CD8-positive, alpha-beta memory T cell (primary cell): ENCODE measurements at places on chromosomes 11 and 22. TPM values are rescaled to one million over a fixed set of nuclear protein-coding genes. Genes with fewer than 3 reads are reported as not detected.
A peak's percentile ranks its signal among the peaks of the same experiment; 100 is the strongest.

The MRGPRE gene
- total RNA-seq, result not detected

The TSPAN18 gene
- 1.2 TPM for total RNA-seq

The MUC5B gene
- total RNA-seq, result not detected

The TBX10 gene
- total RNA-seq, result not detected

The CSKMT gene
- 43.1 TPM for total RNA-seq

The CAPN5 gene
- total RNA-seq, result 1.1 TPM

The BTBD10 gene
- total RNA-seq, result 24.1 TPM

The MGAT3 gene
- 0.37 TPM for total RNA-seq

The SLC25A45 gene
- 13.3 TPM for total RNA-seq

The CEP164 gene
- total RNA-seq, result 40.5 TPM

The SCUBE1 gene
- total RNA-seq, result 0.07 TPM

The PDE2A gene
- total RNA-seq, result 0.55 TPM

The OR52A1 gene
- not detected for total RNA-seq

DNA sequence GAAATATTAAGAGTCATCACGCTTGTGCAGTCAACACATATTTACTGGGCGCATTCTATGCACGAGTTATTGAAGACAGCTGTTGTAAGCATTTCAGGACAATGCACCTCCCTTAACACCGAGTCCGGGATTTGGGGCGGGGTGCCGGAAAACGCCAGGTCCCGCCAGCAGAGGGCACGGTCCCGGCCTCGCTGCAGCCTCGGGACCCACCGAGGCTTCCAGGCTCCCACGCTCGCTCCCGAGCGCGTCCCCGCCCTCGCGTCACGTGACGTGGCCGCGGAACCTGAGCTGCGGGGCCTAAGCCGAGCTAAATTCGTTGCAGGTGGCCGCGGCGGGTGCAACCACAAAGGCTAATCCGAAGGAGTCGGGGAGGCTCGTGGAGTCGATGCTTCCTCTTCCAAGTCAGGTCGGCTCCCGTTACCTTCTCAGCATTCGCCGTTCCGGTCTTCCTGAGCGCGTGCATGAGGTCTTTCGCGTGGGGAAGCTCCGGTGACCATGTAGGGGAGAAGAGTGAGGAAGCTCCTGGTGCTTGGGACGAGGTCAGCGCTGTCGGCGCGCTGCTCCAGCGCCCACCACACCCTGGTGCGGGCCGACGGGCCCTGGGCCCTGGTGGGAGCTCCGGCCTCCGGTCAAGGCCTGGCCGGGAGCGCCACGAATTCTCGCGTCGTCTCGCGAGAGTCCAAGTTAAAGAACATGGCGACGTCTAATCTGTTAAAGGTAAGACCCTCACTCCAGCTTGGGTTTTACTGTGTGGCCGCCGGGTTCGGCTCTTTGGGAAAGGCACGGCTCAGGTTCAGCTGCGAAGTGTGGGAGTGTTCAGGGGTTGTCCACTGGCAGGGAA lies at the start of gene CUL5:
TSS of gene CUL5 (plus strand) at position 243 of the 841 bp plus-strand sequence. CDS start at position 694, 451 bp downstream.
- DNase-seq, result peak; percentile 91
- H3K27me3 ChIP-seq, result no peaks in the 10 kb centered on the region
- no peaks in the 10 kb centered on the region for H3K36me3 ChIP-seq
- H3K27ac ChIP-seq, result peak within 1 kb of the TSS; percentile 97
- H3K4me3 ChIP-seq, result peak within 1 kb of the TSS; percentile 94

DNA sequence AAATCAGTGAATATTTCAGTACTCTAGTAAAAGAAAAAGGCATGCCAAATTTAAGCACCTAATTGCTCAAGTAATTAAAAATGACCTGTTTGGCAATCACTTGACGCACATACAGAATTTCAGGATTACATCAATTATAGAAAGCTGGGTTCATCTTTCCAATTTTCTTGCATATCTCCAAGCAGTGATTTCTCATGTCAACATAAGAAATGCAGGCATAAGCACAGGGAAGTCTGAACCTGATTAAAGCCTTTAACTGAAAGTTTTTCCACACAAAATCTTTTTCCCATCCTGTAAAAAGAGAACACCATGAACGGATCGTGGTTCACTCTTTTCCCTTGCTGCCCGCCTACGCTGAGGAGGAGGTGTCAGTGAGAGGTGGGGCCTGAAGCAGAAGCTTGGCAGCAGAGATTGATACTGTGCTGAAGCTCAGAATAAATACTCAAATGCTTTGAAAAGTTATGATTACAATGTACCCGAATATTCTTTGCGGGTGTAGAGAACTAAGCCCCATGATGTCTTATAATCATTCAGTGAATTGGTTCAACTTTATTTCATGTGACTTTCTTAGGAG lies 704.1 kb upstream of the CCDC90B start:
- no peaks in the 10 kb centered on the region for H3K36me3 ChIP-seq
- H3K4me3 ChIP-seq, result no peak overlapping the region
- no peak overlapping the region for H3K27ac ChIP-seq
- no peaks in the 10 kb centered on the region for H3K27me3 ChIP-seq
- no peaks in the 10 kb centered on the region for H3K4me1 ChIP-seq
- no peak for DNase-seq

DNA sequence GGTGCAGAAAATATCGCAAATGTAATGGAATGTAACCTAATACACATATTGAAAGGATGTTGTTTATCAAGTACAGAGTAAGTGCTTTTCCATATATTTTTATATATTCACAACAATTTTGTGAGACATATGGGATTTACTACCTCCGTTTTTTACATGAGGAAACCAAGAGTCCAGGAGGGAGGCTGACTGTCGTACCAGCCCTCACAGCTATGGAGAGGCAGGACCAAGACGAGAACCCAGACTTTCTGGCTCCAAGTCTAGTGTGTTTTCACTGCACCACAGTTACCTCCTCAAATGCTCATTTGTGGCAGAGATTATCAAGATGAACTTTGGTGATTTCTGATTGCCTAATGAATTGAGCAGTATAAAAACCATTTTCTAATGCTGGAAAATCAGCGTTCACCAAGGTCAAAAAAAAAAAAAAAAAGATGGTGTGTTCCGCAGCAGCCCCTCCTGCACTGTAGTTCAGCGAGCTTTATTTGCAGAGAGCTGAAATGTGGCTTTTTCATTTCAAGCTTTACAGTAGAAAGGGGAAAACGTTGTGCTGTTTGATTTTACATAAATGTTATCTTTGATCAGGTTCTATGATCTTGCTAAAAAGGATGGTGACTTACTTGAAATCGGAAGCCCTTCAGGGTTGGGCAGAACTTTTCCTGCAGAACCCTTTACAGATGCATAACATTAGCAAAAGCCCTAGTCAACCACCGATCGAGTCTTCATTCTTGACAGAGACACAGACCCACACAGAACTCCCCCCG lies 44.7 kb upstream of the WEE1 start:
- no peak overlapping the region for H3K27ac ChIP-seq
- peaks cover 17% of the 10 kb centered on the region for H3K36me3 ChIP-seq

DNA sequence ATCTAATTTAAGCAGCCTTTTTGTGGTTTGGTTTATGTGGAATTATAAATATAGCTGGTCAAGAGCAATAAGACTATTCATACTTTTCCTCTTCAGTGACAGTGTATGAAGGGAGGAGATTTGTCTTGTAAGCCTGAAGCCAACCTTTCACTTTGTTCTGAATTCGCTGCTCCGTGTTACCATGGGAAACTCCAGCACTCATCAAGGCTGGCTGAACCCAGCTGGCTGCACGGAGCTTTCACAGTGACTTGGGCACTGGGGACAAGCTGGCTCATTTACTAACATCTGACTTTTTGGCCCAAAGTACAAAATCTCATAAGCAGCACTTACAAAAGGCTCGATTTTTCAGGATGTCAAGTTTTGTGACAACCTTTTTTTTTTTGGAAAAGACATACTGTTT lies 120.4 kb upstream of the GRIA4 start:
- H3K36me3 ChIP-seq, result no peaks in the 10 kb centered on the region
- no peaks in the 10 kb centered on the region for H3K27me3 ChIP-seq
- no peaks in the 10 kb centered on the region for H3K4me1 ChIP-seq
- H3K4me3 ChIP-seq, result no peak overlapping the region

- no peak for DNase-seq
- no peak overlapping the region for H3K4me3 ChIP-seq
- no peak overlapping the region for H3K27ac ChIP-seq
Measured at GRCh38 chr11:95569207-95569606, 220.4 kb downstream of the FAM76B start.

- no peak overlapping the region for H3K27ac ChIP-seq
- peaks cover 54% of the 10 kb centered on the region for H3K4me1 ChIP-seq
- no peak overlapping the region for H3K4me3 ChIP-seq
- H3K36me3 ChIP-seq, result no peaks in the 10 kb centered on the region
Measured at GRCh38 chr11:7530013-7530640, 16.3 kb downstream of the PPFIBP2 start.

DNA sequence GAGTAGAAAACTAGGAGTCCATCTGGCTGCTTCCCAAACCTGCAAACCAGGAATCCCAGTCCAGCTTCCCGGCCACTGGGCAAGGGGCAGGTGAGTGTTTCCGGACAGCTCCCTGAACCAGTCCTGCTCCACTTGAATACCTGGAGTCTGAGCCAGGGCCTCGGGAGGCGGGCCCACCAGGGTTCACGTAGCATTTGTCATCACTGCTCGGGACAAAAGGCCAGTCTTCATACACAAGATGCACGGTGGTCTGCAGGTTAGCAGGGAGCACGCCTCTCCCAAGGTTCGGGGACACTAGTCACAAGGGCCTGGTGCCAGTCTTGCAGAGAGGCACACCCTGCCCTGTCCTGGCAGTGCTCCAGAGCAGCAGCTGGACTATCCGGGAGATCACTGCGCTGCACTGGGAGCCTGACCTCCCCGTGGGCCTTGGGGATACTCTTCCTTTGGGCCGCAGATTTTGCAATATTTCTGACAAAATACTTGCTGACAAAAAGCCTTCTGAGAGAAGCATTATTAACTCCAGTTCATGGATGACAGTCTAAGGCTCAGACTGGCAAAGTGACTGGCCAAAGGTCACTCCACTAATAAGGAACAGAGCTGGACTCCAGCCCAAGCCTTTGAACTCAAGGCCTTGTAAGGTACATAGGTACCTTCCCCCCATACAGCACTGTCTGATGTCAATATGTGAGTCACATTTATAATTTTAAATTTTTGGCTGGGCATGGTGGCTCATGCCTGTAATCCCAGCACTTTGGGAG lies 25.1 kb downstream of the CD6 start:
- peaks cover 56% of the 10 kb centered on the region for H3K4me1 ChIP-seq
- peaks cover 37% of the 10 kb centered on the region for H3K36me3 ChIP-seq
- no peak for DNase-seq
- H3K27me3 ChIP-seq, result no peaks in the 10 kb centered on the region
- H3K4me3 ChIP-seq, result no peak overlapping the region

- no peaks in the 10 kb centered on the region for H3K27me3 ChIP-seq
- no peaks in the 10 kb centered on the region for H3K36me3 ChIP-seq
- no peak overlapping the region for H3K27ac ChIP-seq
Measured at GRCh38 chr11:105203569-105204240, 64.1 kb upstream of the CARD18 start.

GRCh38 chr11:69221086-69221485 lies 65.4 kb downstream of the SMIM38 start:
- no peaks in the 10 kb centered on the region for H3K4me1 ChIP-seq
- no peak overlapping the region for H3K4me3 ChIP-seq
- no peaks in the 10 kb centered on the region for H3K27me3 ChIP-seq
- H3K36me3 ChIP-seq, result no peaks in the 10 kb centered on the region
- no peak for DNase-seq
- no peak overlapping the region for H3K27ac ChIP-seq

DNA sequence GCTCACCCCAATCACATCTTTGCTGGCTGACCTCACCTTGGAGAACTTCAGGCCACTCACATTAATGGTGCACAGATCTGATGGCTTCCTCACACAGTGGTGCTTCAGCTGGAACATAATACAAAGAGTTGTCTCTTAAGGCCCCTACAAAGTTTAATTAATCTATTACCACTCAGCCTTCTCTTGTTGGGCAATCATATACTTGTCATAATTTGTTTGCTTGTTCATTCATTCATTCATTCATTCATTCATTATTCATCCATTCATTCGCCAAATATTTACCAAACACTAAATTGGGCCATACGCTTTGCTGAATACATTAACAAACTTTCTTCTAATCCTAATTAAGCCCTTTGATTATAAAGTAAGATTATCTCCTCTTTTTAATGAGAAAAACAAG lies 15.1 kb downstream of the XRRA1 start:
- no peaks in the 10 kb centered on the region for H3K4me1 ChIP-seq
- no peak overlapping the region for H3K27ac ChIP-seq
- no peak for DNase-seq
- no peak overlapping the region for H3K4me3 ChIP-seq
- peaks cover 31% of the 10 kb centered on the region for H3K36me3 ChIP-seq

- H3K27ac ChIP-seq, result no peak overlapping the region
- H3K4me1 ChIP-seq, result no peaks in the 10 kb centered on the region
- H3K4me3 ChIP-seq, result no peak overlapping the region
- H3K36me3 ChIP-seq, result no peaks in the 10 kb centered on the region
- no peaks in the 10 kb centered on the region for H3K27me3 ChIP-seq
- no peak for DNase-seq
Measured at GRCh38 chr22:47066616-47066905, 304.1 kb downstream of the TBC1D22A start.

GRCh38 chr11:128302425-128303186 lies 284.8 kb downstream of the ETS1 start:
- H3K27me3 ChIP-seq, result no peaks in the 10 kb centered on the region
- H3K27ac ChIP-seq, result peak overlapping the region; percentile 92
- peak; percentile 90 for DNase-seq
- peak overlapping the region; percentile 76 for H3K4me3 ChIP-seq

DNA sequence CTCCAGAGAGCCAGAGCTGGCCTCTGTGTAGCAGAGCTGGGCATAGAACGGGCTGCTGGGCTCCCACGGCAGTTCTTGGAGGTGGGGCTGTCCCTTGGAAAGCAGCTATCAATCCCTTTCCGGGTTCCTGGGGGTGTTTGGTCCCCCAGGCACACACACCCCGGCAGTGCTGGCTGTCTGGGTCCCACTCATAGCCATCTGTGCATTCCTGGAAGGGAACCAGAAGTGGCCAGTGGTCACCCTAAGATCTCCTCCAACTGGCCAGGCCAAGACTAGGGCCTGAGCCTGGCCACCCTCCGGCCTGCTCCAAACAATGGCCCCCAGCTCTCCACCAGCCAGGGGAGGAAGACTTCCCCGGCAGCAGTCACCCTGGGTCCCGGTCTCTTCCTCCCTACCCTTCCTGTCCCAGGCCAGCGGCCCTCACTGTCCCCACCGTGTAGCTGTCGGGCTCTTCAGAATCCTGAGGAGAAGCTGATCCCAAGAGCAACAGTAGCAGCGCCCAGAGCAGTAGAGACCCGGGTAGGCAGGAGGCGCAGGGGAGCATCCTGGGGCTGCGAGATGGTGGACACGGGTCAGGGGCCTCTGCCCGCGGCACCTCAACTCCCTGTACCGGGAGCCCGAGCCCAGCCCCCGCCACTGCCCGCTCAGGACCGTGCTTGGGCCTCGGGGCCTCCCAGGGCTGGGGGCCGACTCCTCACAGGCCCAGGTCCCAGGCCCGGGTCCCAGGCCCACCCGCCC lies 620 bp downstream of the EFEMP2 start:
- no peak overlapping the region for H3K27ac ChIP-seq
- H3K27me3 ChIP-seq, result no peaks in the 10 kb centered on the region
- peaks cover 26% of the 10 kb centered on the region for H3K4me1 ChIP-seq

- H3K4me3 ChIP-seq, result no peak overlapping the region
- H3K27me3 ChIP-seq, result no peaks in the 10 kb centered on the region
- no peaks in the 10 kb centered on the region for H3K4me1 ChIP-seq
- H3K36me3 ChIP-seq, result no peaks in the 10 kb centered on the region
- no peak for DNase-seq
- no peak overlapping the region for H3K27ac ChIP-seq
Measured at GRCh38 chr22:38618682-38619081, 37.5 kb downstream of the FAM227A start.

- no peak overlapping the region for H3K27ac ChIP-seq
- no peaks in the 10 kb centered on the region for H3K36me3 ChIP-seq
- DNase-seq, result no peak
- no peak overlapping the region for H3K4me3 ChIP-seq
- H3K27me3 ChIP-seq, result no peaks in the 10 kb centered on the region
Measured at GRCh38 chr11:87437133-87437843, 399.6 kb downstream of the TMEM135 start.
